ENCODE measurements at places on chromosomes 6 and 20. TPM values are rescaled to one million over a fixed set of nuclear protein-coding genes. Genes with fewer than 3 reads are reported as not detected.

DNA sequence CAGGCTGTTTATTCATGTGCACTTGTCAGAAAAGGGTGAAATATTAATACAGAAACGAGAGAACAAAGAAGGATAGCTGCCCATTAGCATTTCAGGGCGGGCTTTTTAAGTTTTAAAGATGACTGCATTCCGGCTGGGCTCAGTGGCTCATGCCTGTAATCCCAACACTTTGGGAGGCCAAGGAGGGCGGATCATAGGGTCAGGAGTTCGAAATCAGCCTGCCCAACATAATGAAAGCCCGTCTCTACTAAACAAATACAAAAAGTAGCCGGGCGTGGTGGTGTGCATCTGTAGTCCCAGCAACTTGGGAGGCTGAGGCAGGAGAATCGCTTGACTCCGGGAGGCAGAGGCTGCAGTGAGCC is 130.5 kb downstream of the HFE start:
- peak; percentile 38 for DNase-seq

- no peak for DNase-seq
These were observed 268.4 kb downstream of the SMOC2 start for GRCh38 chr6:168709390-168709789.

DNA sequence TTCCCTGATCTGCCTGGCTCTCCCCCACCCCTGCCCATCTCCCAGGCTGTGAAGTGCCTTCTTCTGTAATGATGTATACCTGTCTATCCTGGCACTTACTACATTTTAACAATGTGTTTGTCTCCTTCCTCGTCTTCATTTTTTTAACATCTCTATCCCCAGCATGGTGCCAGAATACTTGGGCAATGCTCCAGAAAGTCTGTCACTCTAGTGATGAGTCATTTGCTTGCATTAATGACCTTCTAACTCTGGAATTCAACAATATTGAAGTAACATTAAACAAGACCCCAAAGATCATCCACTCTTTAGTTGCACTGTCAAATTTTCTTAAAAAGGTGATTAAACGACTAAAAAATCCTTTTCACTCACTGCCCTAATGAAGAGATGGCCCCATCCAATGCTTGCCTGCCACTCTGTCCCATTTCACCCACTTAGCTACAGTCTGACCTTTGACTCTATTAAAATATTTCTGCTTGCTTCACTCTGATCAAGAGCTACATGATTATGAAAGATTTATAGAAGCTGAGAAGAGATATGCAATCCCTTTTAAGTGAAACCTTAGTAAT is 7.7 kb upstream of the KLHL31 start:
- DNase-seq = no peak

LGSN gene
- total RNA-seq = not detected

GDAP1L1 gene
- total RNA-seq = not detected
